ENCODE measurements at places on chromosomes 4 and X.

DNA sequence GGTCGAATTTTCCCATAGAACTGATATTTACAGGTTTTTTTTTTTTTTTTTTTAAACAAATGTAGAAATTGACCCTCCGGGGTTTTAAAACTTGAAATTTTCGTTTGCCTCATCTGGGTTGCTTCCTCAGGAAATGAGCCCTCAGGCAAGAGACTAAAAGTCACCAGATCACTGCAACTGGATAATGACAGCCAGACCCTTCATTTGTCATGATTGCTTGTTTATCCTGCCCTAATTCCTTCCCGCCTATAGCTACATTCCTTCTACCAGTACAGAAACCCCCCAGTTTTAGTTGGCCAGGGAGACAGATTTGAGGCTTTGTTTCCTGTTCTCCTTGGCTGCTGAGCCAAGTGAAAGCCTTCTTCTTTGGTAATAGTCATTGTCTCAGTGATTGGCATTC lies 44.0 kb upstream of the IGFBP7 start:
- no peak for DNase-seq

GRCh38 chr4:125070861-125071260 lies 243.9 kb upstream of the FAT4 start:
- no peak for DNase-seq

DNA sequence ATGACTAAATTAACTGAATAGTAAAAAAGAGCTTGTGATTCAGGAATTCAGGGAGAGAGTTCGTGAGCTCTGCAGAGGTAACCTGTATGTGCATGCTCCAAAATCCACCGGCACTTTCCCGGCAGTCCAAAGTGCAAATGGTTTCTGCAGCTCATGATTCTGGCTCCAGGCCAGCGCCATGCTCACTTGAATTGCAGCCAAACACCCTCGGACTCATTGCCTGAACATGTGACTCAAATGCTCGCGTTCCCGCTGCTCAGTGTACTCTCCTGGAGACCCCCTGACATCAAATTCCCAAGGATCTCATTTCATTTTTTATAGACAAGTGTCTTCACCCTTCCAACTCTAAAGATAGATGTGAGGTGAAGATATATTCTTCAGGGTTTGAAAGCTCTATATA lies 44.1 kb upstream of the SH3RF1 start:
- no peak for DNase-seq

GRCh38 chr4:150765216-150765615 lies 183.3 kb downstream of the MAB21L2 start:
- no peak for DNase-seq

- DNase-seq, result no peak
These were observed 33.6 kb downstream of the SETD7 start for GRCh38 chr4:139522457-139522856.

DNA sequence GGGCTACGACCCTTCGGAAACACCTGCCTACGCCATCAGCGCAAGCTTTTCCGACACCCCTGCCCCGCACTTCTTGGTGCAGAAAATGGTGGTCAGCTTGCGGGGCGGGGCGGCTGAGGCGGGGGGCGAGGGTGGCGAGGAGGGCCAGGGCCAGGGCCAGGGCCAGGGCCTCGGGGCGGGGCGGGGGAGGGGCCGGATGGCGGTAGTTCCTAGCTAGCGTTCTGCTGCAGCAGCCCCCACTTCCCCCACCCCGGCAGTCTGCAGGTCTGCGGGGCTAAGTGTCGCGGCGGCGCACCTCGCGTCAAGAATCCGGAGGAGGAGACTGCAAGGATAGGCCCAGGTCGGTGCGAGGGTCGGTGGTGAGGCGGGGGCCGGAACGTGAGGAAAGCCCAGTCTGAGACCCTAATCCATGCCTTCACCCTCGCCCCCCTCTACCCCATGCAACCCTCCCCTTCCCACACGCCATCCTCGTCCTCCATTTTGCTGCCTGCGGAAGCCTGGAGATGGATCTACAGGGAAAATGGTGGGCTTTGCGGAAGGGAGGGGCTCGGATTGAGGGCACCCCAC lies 600 bp downstream of the BEX4 start:
- DNase-seq, result peak; percentile 88

DNA sequence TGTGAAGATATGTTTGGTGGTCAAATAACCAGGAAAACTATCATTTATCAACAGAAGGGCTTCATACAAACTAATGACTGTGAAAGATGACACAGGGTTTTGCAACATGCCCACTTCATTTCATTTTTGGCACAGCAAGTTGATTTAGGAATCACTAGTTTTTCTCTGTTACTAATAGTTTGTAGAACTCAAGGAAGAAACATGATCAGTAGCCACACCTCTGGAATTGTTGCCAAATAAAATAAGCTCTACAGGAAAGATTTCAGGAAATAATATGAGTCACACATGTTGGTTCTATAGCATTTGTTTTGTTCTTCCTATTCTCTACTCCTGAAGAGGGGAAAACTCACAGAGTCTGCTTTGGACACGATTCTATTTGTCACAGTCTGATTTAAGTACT lies 255.4 kb downstream of the TLL1 start:
- DNase-seq, result no peak

DNA sequence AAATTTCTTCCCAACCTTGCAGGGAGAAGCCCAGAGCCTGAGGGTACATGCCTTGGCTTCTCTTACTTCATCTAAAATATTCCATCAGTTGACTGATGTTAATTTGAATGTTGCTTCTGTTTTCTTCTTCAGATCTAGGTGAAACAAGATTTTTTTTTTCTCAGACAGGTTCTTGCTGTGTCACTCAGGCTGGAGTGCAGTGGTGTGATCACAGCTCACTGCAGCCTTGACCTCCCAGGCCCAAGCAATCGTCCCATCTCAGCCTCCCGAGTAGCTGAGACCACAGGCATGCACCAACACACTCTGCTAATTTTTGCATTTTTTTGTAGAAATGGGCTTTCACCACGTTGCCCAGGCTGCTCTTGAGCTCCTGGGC lies 62.1 kb upstream of the KLF3 start:
- no peak for DNase-seq

DNA sequence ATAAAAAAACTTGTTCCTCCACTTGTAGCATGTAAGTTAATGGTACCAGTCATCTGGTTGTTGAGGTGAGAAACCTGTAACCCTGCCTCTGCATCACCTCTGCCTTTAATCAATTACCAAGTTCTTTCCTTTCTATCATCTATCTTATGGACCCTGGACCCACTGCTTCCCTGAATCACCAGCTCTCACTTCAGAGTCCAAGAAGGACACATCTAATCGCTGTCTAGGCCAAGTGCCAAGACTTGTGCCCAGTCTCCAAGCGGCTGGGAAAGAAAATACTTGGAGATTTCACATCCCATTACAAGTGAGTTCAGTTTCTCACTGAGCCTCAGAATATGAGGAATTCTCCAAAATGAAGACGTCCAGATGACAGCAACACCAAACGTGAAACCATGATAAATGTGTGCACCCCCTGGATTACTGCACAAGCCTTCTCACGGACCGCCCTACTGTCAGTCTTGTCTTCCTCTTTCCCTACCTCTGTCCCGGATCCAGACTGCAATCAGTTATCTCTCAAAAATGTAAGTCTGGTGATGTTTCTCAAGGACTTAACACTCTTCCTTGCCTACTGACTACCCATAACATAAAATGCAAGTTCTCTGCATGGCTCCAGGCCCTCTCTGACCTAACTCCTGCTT lies 10.4 kb downstream of the PALLD start:
- no peak for DNase-seq

GRCh38 chr4:176844448-176844847 lies 51.7 kb upstream of the VEGFC start:
- DNase-seq, result no peak

All from H9 (cell line).